NCI-H1105 (cell line): ENCODE measurements at places on chromosomes 16 and 17.

GRCh38 chr17:50943575-50943933 lies 77.4 kb upstream of the TOB1 start:
- no peak for DNase-seq

DNA sequence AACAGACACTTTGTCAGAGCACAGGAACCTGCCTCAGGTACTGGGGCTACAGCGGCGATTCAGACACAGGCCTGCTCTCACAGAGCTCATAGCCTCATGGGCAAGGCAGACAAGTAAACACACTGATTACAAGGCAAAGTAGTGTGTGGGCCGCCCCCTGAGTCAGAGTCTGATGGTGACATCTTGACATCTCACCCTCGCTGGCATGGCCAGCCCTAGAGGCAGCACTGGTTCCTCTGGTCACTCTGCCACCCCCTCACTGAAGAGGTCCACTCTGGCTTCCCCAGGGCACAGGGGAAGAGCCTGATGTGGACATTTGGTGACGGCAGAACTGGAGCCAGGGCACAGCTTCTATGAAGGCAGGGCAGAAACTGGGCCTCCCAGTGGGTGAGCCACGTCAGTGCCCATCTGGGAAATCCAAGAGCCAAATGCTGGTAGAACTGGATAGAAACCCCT lies 32.9 kb upstream of the TOB1 start:
- no peak for DNase-seq

DNA sequence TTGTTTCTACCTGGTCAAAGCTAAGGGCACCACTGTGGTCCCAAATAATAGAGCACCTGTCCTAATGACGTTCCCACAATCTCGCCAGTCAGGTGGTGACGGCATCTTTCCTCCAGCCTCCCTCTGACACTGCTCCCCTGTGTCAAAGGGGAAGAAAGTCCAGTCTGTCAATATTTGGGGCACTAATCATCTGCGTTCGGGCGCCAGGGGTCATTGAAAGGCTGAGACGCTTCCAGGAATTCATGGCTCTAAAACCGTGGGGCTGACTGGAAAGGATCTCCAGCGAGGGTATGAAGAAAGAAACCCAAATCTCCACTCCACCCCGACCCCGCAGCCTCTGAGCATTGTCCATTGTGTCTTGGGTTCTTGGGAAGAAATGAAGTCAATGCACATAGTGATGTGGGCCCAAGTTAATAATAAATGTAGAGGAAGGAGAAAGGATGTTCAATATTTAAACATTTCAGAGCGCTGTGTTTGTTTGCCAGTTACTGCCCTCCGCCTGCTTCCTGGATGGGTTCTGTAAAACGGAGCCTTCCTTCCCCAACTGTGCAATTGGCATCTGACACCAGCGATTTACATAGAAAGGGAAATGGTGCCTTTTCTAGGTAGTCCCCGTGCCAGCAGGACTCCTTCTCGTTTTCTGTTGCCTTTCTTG lies 103.2 kb downstream of the SOCS1 start:
- no peak for DNase-seq

- no peak for DNase-seq
Observed at GRCh38 chr16:35198223-35199199, 1739.1 kb downstream of the TP53TG3F start.

DNA sequence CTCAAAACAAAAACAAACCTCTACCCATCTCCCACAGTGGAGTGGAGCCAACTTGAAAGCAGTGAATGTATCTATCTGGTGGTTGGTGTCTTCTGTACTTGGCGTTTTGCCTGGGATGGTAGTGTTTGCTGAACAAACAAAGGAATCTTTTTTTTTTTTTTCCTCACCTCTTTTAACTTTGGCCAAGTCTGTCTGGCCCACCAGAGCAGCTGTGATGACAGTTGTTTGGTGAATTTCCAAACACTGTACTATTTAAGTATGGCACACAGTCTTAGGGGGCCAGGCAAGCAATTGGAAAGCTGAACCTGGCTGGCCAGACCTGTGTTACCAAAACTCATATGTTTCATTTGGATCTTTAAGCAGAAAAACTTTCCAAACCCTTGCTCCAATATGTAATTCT lies 101.8 kb upstream of the CDH13 start:
- DNase-seq: no peak

DNA sequence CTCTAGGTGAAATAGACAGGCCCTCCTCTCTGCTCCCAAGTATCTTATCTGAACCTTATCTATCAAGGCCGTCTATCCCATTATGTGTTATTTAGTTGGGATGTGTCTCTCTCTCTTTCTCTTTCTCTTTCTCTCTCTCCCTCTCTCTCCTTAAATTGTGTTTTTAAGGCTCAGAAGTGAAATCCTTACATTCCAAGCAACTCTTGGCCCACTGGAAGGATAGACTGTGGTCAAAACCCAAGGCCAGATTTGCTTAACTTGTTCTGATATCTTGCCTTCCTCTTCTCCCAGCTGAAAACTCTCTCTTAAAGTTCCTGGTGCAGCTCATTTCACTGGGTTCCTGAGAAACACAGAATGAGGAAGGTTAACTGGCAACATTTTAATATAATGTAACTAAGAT lies 14.7 kb downstream of the CDRT4 start:
- DNase-seq: no peak

GRCh38 chr16:89134269-89134668 lies 37.3 kb upstream of the CDH15 start:
- DNase-seq: no peak

- DNase-seq: no peak
Observed at GRCh38 chr16:73063854-73064211, 15.9 kb upstream of the ZFHX3 start.

DNA sequence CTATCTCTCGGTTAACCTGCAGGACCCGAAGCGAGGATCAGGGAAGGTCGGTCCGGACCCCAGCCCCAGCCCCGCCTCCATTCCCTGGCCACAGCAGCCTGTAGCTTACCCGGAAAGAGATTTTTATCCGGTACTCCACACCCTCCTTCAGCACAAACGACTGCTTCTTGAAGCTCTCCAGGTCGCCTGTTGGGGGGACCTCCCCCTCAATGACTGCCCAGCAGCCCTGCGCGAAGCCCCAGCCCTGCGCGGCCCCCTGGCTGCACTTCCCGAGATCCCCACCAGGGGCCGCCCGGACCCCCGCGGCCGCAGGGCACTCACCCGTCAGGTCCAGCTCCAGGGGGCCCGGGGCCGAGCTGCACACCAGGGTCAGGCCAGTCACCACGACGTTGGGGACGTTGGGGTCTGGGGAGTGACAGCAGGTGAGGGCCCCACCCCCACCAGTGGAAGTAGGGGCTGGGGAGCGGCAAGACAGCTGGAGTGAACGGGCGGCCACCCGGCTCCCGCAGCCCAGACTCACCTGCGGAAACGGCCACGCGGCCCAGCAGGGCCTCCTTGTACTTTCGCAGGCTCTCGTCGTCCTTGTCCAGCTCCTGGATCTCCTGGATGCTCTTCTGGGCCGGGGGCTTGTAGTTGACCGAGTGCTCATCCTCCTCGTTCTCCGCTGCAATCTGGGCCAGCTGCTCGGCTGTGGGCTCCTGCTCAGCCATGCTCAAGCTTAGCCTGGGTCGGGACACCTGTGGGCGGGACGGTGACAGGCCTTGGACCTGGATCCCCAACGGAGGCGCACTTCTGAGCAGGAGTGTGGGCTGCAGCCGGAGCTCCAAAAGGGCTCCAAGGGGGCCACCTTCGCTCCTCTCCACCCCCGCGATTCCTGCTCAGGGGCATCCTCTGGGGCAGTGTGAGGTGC lies 1.7 kb downstream of the ARHGDIA start:
- no peak for DNase-seq

DNA sequence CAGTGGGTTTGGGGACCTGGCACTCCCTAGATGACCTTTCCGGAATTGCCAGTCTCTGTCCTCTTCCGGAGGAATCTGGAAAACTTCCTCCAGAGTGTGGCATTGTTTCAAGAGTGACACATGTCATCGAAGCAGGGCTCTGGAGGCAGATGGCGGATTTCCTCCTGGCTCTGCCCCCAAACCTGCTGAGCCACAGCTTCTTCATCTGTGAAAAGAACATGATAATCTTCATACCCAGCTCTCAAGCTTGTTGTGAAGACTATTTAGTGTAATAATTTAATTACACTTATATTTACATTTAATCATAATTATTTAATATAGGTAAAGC lies 19.7 kb upstream of the TEX2 start:
- DNase-seq: no peak

- DNase-seq: no peak
Observed at GRCh38 chr16:79265701-79266100, 334.8 kb downstream of the MAF start.

DNA sequence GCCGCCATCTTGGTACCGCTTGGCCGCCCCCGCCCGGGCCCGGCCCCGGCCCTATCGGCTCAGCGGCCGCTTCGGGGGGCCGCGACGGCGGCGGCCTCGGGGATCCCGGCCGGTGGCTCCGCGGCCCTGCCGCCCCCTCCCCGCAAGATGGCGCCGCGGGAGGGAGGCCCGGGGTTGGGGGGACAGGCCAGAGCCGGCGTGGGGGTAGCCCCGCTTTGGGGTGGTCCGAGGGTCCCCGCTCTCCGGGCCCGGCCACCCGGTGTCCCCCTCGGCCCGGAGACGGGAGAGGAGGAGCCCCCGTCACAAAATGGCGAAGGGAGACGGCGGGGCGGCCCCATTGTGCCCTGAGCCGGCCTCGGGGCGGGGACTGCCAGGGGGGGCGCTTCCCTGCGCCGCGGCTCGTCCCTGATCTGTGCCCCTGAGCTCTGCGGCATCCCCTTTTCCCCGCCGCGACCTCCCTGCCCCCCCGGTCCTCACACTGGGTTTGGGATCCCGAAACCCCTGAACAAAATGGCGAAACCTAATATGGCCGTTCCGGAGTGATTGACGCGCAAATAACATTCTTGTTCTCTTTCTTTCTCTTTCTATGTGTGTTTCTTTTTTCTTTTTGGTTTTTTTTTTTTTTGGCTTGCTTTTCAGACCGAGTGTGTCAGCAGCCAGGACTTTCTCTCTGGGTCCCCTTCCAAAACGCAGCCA lies 986 bp downstream of the HAPSTR1 start:
- DNase-seq: peak; percentile 14

- DNase-seq: no peak
Observed at GRCh38 chr17:63821804-63822203, 5.4 kb upstream of the PSMC5 start.

DNA sequence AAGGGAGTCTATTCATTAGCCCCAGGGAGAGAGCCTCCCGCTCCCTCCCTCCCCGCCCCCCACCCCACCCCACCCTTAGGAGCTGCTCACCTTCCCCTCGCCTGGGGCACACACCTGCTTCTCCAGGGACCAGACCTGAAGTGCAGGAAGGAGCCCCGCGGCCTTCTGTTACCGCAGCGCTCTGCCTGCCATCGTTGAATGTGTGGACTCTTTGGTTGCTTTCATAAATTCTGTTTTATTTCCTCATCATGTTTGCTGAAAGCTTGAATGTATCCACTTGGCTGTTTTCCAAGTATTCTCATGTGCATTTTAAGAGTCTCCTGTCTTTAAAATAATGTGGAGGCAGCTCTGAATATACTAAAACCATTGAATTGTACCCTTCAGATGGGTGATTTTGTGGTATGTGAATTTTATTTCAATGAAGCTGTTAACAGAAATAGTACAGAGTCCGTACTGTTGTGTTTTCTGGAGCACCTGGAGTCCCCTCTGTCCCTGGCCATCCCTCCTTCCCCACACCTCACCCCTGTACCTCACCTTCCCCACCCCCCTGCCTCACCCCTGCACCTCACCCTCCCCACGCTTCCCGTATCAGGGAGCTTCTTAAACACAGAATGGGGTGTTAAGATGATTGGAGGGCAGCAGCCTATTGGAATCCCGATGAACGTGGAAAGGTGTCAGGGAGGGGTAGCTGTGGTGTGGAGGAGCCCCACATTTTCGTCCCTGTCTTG lies 25.5 kb downstream of the RAB11FIP3 start:
- DNase-seq: peak; percentile 46

DNA sequence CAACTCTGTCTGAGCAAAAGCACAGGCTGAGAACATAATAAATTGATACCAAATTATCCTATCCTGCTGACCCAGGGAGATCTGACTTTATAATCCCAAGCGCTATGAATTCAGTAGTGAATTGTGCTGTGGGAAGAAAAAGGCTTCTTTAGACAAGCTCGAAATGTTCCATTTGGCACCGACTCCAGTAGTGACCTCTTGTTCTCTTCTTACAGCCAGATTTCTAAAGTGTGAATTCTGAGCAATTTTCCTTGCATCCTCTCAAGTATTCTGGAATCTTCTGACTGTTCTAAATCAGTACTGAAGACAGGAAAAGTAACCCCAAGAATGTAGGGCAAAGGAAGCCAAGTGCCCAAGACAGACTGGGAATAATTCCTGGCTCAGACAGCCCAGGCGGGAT lies 58.2 kb downstream of the CDYL2 start:
- DNase-seq: no peak

GRCh38 chr16:24013864-24014645 lies 178.3 kb downstream of the PRKCB start:
- no peak for DNase-seq

DNA sequence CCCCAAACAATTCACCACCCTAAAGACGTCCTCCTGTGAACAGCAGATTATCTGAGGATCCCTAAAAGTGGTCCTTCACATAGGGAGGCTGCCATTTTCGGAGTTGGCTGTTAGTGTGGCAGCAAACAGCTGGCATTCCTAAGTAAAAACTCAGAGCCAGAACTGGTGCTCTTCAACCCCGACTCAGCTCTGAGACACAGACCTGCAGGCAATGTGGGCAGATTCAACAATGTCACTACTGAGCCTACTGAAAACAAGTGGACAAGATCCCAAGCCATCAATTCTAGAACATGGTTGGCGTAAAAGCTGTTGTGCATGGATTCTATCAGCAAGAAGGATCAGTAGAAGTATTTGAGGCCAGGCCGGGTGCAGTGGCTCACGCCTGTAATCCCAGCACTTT lies 247.2 kb downstream of the NTN1 start:
- no peak for DNase-seq

GRCh38 chr16:57842601-57843000 lies 40.3 kb upstream of the KIFC3 start:
- no peak for DNase-seq

- no peak for DNase-seq
Observed at GRCh38 chr16:8717469-8717868, 43.1 kb downstream of the ABAT start.

DNA sequence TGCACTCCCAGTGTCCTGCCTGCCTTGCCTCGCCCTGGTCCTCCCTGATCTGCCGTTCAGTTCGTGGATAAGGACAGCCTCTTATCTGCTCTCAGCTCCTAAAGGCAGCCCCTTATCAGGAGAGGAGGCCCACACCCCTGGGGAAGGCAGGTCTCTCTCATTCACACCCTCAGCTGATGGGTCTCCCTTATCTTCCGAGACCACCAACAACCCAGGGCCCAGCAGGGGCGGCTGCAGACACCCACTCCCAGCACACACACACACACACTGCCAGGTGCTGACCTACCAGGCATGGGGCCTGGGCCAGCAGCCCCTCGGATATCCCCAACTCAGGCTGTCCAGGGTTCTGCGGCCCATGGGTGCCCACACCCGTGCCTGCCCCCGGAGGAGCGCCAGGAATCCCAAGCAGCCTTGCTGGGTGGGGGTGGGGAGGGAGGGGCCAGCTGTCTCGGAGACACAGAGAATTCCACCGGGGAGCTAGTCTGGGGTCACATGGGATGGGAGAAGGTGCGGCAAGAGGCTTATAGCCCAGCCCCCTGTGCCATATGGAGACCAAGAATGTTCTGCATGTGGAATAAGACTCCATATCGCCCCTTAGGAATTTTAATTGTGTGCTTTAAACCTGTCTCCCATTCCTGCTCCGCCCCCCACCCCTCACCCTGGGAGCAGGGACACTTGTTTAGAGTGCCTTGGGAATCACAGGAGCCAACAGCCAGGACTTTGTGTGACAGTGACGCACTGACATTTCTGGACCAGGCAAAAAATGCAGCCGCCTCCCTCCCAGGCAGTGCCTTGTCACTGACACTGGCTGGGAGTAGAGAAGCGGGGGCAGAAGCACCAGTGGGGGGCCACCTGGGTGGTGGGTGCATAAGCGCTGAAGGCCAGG lies 41.9 kb upstream of the EMP2 start:
- DNase-seq: no peak
